ENCODE measurements at places on chromosomes 4 and X.
A peak's percentile ranks its signal among the peaks of the same experiment; 100 is the strongest.

- DNase-seq: no peak
These were observed 730.2 kb downstream of the KCTD8 start for GRCh38 chr4:43718369-43718768.

- DNase-seq: no peak
These were observed 23.6 kb upstream of the TBC1D14 start for GRCh38 chr4:6885953-6886557.

GRCh38 chr4:6409381-6409780 lies 63.0 kb downstream of the PPP2R2C start:
- no peak for DNase-seq

- peak; percentile 34 for DNase-seq
These were observed 158.7 kb downstream of the DCHS2 start for GRCh38 chr4:154332681-154333421.

DNA sequence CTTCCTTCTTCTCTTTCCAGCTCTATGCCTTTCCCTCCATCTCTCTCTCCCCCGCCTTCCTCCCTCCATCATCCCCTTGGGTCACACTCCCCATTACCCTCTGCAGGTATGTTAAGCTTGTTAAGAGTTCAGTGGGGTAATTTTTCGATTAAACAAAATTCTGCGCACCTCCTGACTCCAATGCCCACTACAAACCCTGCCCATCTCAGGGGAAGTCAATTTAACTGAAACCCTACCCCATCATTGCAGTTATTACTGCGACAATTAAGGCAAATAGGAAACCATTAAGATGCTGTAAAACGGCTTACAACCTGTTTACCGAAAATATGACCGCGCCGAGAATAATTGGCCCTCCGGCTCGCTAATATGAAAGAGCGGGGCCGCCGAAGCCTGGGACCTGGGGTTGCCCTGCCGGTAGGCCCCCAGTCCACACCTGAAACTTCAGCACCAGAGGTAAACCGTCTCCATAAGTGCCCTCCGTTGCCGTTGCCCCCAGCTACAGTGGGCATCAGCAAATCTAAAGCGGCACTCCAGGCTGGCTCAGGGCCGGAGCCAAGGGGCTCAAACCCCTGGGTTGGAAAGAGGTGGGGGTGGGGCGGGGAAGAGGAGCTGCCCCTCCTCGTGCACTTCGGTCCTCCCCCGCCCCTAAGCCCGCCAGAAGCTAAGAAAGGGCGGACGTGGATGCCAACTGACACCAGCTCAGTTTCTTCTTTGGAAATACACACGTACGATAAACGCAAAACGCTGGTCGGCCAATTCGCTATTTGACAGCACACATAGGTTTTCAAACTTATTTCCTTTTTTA lies 4.8 kb downstream of the ARX start:
- no peak for DNase-seq

DNA sequence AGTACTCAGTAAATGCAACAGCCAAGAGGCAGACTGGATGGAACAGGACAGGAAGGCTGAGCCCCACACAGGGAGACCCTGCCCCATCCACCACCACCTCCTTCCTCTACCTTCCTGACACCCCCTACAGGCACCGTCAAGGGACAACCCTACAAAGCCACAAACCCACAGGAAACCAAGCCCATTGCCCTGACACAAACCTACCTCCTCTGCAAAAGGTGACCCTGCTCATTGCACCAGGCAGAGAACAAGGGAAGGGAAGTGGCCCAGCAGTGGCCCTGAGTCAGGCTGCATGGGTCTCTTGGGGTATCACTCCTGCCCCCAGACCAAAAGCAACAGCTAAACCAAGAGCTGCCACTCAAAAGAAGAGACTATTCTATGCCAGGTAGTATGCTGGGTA lies 21.0 kb downstream of the JAKMIP1 start:
- DNase-seq: no peak

- DNase-seq: no peak
These were observed 59.3 kb downstream of the NLGN4X start for GRCh38 chrX:6169407-6169806.

DNA sequence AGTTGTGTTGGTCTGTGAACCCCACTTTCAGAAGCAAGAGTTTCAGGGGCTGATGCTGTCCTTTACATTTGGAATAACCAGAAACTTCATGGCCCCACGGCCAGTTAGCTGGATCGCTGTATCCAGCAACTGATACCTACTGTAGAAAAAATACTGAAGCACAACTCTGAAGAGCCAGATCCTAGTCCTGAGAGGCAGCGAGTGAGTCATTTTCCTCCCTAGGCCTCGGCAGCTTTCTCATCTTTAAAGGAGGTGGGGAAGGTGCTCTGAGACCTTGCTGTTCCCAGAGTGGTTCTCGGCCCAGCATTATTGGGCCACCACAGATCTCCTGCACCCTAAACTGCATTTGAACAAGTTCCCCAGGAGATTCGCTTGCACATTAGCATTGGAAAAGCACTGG lies 63.2 kb downstream of the NHS start:
- DNase-seq: no peak

DNA sequence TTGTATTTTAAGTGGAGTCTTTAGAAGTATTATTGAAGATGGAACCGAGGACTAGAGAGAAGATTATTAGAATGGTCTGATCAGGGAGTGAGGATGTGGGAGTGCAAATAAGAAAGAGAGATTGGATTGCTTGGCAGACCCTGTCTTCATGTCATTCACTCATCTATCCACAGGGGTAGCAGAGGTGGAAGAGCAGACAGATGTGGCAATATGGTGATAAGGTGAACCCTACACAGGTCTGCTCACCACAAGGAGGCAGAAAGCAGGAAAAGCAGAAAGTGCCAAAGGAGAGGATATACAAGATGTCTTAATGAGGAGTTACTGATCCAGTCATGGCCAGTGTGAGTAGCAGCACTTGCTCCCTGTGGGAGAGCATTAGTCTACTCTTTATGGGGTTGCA lies 129.4 kb downstream of the MAGEE2 start:
- DNase-seq: no peak

DNA sequence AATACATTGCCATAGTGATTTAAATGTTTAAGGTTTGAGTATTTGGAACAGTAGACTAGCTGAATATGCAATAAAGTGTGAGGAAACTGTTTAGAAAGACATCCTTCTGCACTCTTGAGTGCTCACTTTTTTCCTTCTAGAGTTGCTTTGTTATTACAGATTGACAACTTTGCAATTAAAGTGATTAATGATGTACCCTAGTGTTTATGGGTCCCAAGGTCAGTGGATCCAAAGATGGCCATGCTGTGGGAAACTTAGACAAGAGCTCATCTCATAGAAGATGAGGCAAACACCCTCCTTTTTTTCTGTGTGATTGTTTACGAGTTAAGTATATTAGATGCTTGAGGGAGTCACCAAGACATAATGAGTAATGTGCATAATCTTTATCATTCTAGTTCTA lies 118.8 kb downstream of the PDLIM5 start:
- no peak for DNase-seq

- DNase-seq: no peak
These were observed 686.0 kb downstream of the PDHA2 start for GRCh38 chr4:96525898-96526297.

DNA sequence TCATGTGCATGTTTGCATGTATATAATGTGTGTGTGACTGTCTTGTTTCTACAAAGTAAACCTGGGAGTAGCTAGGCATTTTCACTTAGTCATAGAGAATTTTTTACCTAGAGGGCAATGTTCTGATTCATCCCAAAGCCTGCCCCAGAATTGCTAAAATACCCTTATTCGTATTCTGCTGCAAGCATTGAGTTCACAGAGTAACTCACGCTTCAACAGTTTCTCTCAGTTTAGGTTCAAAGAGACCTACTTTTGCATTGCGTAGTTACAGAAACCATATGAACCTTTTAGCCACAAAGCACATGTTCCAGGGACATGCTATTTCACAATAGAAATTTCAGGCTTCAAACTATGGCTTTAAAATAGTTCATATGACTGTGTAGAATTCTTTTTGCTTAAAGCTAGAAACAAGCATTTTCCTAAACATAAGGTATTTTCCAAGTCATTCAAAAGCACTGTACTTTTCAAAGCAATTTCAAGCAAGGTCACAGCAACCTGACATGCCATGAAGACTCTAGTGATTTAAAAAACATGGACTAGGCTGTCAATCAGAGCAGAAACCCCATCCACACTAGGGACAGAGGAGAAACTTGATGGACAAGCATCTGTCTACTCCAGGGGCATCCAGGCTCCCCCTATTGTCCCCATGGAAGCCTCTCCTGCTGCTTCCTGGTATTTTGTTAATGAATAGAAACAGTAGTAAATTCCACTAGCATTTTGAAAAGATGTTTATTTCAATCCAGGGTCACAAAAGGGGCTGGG lies 81.5 kb upstream of the MAPK10 start:
- no peak for DNase-seq

All from stimulated activated CD4-positive, alpha-beta T cell treated with anti-CD3 and anti-CD28 coated beads, Interleukin-2, amount 100 ng/mL, for 4 hours (primary cell).